ENCODE measurements at places on chromosomes 2 and 18.

DNA sequence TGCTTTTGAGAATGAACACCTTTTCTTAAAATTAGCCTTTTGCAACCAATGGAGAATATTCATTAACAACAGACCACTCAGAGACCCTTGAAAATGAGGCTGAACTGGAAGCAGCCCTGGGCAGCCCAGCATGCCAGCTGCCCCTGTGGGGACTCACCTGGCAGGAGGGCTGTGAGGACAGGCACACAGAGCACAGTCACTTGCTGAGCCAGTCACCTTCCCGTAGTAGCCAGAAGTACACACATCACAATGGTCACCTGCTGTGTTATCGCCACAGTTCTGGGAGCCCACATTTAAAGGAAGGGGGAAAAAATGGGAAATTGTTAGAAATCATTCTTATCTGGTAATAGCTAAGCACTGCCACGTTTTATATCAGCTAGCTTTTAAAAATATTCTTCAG, 115.5 kb downstream of the LAMA1 start:
- DNase-seq: no peak

GRCh38 chr18:2027756-2028155, 543.5 kb downstream of the METTL4 start:
- no peak for DNase-seq

DNA sequence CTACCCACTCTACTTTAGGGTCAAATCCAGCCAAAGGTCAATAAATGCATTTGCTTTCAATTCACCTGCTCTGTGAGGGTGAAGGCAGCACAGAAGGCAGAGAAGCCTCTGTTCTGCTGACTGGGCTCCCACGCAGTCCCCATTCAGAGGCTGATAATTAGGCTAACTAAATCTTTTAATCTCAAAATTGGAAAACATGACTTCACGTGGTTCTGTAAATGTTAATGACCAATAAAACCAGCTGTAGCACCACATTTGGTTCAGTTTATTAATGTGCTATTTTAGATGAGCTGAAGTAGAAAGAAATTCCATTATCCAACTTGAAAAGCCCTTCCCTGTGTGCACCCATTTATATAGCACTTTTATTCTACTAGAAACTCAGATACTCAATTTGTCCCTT, 310.6 kb downstream of the C1D start:
- DNase-seq: peak; percentile 22

DNA sequence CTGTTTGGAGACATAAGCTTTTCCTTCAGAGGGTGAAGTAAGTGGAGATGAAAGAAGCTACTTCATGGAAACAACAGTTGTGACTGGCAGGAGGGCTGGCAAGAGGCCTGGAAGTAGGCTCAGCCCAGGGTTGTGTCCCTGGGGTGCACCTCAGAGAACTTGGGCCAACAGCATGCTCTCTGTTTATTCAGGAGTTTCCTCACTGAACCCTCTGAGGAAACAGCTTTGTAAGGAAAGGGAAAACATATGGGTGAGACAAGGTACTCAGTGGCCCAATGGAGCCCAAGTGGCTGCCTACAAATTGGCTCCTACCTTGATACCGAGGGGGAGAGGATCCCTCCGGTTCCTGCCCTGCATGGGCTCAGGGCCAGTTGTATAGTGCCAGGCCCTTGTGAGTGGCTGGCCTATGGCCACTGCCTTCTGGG, 115.5 kb upstream of the ITGA6 start:
- no peak for DNase-seq

DNA sequence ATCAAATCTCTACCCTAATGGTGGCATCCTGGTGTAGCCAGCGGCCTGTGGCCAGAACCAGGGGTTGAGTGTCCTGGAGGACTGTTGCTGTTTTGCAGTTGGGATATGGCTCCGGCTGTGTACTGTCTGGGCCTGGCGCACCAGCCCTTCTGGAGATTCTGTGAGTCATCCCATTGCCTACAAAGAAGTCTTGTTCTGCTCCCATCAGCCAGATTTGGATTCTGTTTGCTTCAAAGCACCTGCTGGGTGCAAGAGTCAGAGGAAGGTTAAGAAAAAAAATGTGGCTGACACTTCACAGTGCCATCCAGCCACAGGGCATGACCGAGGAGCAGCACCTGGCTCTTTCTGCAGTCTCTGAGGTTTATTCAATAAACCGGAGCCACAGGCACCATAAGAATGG, 41.0 kb upstream of the ASAP2 start:
- no peak for DNase-seq

DNA sequence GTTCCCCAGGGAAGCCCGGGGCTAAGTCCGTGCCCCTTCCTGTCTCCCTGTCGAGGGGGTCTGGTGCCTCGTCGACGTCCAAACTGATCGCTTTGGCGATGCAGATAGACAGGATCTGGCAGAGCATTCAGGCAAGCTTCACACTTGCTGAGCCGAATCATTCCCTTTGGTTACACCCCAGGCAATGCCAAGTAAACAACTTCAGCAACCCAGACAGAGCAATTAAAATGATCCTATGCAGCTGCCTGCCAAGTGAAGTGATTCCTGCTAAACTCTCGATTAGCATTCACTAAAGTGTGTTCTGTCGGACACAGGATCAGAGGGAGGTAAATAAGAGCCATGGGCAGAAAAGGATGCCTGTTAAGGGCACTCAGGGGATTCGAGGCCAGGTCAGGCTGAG, 108.2 kb upstream of the RAB12 start:
- no peak for DNase-seq

- peak; percentile 41 for DNase-seq
Measured at GRCh38 chr2:218229239-218229638, 12.2 kb downstream of the ARPC2 start.

GRCh38 chr2:84792856-84793522, 87.9 kb downstream of the TRABD2A start:
- DNase-seq: no peak

GRCh38 chr2:37582481-37583220, 88.8 kb downstream of the CDC42EP3 start:
- no peak for DNase-seq

GRCh38 chr18:56083097-56083521, 495.1 kb upstream of the TCF4 start:
- DNase-seq: no peak

- DNase-seq: no peak
Measured at GRCh38 chr2:108623616-108624015, 89.3 kb downstream of the LIMS1 start.

GRCh38 chr2:37653805-37654378, 17.6 kb downstream of the CDC42EP3 start:
- no peak for DNase-seq

DNA sequence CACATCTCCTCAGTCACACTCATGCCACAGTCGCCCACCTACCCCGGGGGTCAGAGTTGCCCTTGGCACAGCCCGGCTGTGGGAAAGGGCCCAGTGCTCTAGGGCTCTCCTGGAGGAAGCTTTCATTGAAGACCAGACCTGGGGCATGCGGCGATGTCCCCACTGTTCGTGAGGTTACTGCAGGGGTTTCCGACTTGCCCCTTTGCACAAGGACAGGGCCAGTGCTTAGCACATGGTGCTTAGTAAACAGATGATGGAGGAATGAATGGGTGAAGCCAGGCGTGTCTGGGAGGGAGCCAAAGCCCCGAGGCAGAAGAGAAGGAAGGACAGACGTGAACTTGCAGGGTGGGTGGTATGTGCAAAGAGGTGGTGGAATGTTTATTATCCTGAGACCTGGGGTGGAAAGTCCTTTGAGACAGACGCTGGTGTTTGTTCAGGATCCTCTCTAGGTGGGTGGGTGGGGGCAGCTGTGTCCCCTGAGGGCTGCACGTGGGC, 205.9 kb upstream of the ARL4C start:
- DNase-seq: no peak

DNA sequence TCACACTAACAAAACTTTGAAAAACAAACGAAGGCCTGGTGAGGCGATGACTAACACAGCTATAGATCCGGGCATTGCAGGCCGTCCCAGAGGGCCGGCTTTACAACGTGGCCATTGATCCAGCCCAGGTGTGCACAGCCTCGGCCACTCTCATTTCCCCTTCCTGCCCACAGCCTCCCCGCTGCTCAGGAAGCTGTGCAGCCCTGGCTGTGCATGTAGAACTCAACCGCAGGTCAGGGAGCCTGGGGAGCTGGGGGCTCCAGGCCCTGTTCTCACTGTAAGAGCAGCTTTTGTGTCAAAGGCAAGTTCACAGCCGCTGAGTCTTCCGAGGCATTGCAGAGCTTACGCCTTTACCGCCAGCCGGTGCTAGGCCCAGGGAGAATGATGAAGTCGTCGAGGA, 87.2 kb downstream of the LONRF2 start:
- no peak for DNase-seq

- no peak for DNase-seq
Measured at GRCh38 chr2:206164261-206164862, 4.7 kb downstream of the EEF1B2 start.

- no peak for DNase-seq
Measured at GRCh38 chr2:239461291-239462190, 60.7 kb upstream of the HDAC4 start.

- no peak for DNase-seq
Measured at GRCh38 chr2:236720974-236721540, 151.4 kb downstream of the ACKR3 start.

- no peak for DNase-seq
Measured at GRCh38 chr2:61443342-61444041, 27.4 kb downstream of the USP34 start.

GRCh38 chr18:42706618-42707017, 408.9 kb downstream of the RIT2 start:
- no peak for DNase-seq

DNA sequence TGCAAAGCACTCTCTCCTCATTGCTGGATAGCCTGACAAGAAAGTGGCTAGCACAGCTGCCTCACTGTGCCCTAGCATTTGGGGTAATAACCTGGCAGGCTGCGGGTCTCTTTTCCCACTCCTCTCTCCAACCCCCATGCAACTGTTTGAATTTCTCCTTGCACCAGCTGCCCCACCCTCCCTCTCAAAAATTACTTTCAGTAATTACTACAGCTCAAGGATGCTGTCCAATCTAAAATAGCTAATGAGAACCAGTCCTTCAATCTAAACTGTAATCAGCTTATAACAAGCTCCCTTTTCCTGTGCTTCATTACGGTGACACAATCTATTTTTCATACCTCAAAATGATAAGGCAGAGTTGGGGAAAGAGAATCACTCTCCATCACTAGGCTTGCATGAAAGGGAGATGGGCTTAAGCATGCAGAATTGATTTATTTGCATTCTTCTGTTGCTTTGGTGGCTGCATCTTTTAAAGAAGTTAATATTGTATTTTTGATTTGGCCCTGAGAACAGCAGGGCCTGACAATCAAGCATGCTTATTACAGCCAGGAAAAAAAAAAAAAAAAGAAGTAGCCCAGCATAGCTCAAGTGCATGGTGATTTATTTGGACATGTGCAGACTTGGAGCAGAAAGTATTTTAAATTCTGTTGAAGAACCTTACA, 881.8 kb downstream of the SLC4A3 start:
- DNase-seq: no peak

- DNase-seq: no peak
Measured at GRCh38 chr2:63046961-63047320, 3.7 kb upstream of the OTX1 start.

DNA sequence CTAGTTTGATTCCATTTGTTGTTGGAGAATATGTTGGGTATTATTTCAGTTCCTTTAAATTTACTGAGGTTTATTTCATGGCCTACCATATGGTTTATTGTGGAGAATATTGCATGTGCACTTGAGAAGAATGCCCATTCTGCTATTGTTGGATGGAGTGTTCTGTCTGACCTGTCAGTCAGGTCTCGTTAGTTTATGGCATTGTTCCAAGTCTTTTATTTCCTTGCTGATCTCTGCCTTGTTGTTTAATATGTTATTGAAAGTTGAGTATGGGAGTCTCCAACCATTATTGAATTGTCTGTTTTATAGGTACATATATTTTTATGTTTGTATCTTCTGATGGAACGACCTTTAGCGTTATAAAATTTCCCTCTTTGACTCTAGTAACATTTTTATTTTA, 86.3 kb downstream of the PTPN4 start:
- DNase-seq: no peak

GRCh38 chr2:100619951-100620350, 57.2 kb downstream of the PDCL3 start:
- no peak for DNase-seq

DNA sequence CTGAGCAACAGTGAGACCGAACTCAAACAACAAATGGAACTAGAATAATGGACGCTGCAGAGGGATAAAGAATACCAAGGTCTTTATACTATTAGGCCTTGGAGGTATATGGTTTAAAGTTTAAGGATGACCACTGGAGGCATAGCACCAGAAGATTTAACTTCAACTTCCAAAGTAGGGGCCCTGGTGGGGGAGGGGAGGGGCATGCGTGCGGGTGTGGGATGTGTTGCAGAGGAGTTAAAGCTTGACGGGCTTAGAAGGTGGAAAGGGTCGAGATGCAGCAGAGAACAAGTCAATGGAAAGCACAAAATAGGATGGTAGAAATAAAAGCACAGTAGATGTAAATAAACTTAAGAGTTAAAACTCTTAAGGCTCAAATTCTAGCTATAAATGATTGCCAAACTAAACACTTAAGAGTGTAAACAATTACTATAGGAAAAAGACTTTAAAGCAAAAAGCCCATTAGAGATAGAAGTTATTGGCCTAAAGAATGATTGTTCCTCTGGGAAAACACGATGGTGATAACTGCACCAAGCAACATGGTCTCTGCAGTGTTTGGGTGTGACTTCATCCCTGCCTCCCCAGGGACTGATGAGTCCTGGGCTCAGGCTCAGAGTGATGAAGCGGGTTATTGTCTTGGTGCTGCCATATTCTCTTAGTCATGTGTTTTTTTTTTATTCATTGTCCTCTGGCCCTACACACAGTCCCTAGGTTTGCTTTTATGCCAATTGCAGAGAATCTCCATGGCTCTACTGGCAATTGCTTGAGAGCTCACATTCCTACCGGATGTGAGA, 13.0 kb downstream of the RRM2 start:
- no peak for DNase-seq

DNA sequence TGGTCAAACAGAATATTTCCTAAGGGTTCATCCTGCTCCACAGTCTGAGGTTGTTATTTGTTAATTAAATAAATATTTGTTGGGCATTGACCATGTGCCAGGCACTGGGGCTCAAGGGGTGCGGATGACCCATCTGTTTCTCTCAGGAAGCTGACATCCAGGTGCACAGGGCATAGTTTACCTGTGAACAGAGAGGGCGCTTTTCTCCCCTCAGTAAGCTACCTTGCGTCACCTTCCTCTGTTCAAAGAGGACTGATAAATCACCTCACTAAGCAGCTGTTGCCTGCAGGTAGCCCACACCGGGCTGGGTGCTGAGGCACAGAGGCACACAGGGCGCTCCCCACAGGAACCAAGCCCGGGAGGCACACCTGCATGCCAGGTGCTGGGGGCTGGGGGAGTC, 41.6 kb downstream of the SH3RF3 start:
- DNase-seq: no peak

GRCh38 chr18:47981320-47981719, 50.9 kb upstream of the SMAD2 start:
- DNase-seq: no peak

DNA sequence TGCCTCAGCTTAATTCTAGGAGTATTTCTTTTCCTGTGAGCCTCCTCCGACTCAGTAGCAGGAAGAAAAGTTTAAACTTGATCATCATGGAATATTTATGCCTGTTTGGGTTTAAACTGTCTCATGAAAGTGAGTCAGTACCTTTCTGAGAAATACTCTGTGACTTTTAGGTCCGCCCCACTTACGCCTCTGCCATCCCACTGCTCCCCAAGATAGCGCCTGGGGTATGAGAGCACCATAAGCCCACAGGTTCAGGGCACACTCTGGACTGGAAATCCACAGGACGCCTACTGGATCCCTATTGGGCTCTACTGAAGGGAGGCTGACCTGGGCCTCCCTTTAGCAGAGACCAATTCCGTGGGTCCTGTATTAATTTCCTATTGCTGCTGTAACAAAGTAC, 175.8 kb upstream of the CDH20 start:
- DNase-seq: no peak

Data from retinal pigment epithelial cell (primary cell).